Osteoblast (primary cell): ENCODE measurements at places on chromosomes 11 and 22. TPM values are rescaled to one million over a fixed set of nuclear protein-coding genes. Genes with fewer than 3 reads are reported as not detected.

Gene SLC1A2
- 0.72 and 1.5 TPM in 2 replicates for total RNA-seq

GRCh38 chr22:16866167-16866566 is 41.0 kb upstream of the XKR3 start:
- DNase-seq: no peak

GRCh38 chr11:11806074-11806473 is 35.7 kb upstream of the USP47 start:
- DNase-seq: no peak

Gene DERL3
- total RNA-seq: 0.36 and 0.59 TPM in 2 replicates

GRCh38 chr11:2777871-2778629 is 78.3 kb upstream of the KCNQ1OT1 start:
- peak; percentile 52 for DNase-seq

DNA sequence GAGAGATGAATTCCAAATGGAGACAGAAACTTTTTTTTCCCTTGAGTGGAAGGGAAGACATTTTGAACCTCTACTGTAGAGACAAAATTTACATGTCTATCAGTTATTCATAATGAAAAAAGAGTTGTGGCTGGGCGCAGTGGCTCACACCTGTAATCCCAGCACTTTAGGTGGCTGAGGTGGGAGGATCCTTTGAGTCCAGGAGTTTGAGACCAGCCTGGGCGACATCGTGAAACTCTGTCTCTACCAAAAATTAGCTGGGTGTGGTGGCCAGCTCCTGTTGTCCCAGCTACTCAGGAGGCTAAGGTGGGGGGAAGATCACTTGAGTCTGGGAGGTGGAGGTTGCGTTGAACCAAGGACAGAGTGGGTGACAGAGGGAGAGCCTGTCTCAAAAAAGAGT is 4.1 kb downstream of the EED start:
- DNase-seq: no peak

Gene SLC35F2
- total RNA-seq: 5.4 and 6.2 TPM in 2 replicates

DNA sequence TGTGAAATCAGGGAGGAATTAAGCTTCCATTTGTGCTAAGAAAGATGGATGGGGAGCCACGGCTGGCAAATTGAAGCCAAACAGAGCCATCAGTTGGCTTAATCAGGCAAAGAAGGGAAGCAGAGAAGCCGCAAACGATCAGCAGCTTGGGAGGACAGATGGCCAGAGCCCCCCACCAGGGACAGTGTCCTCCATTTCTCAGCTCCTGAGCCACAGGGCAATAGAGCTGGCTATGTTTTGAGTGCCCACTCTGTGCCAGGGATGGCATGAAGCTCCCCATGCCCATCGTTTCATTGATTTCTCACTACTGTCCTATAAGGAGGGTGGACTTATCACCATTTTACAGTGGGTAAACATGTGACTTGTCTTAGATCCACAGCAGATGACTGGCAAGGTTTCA is 126.3 kb upstream of the ASPHD2 start:
- no peak for DNase-seq

GRCh38 chr11:8100605-8101004 is 19.6 kb downstream of the TUB start:
- DNase-seq: no peak

GRCh38 chr11:8092587-8093424 is 11.8 kb downstream of the TUB start:
- peak; percentile 99 for DNase-seq

DNA sequence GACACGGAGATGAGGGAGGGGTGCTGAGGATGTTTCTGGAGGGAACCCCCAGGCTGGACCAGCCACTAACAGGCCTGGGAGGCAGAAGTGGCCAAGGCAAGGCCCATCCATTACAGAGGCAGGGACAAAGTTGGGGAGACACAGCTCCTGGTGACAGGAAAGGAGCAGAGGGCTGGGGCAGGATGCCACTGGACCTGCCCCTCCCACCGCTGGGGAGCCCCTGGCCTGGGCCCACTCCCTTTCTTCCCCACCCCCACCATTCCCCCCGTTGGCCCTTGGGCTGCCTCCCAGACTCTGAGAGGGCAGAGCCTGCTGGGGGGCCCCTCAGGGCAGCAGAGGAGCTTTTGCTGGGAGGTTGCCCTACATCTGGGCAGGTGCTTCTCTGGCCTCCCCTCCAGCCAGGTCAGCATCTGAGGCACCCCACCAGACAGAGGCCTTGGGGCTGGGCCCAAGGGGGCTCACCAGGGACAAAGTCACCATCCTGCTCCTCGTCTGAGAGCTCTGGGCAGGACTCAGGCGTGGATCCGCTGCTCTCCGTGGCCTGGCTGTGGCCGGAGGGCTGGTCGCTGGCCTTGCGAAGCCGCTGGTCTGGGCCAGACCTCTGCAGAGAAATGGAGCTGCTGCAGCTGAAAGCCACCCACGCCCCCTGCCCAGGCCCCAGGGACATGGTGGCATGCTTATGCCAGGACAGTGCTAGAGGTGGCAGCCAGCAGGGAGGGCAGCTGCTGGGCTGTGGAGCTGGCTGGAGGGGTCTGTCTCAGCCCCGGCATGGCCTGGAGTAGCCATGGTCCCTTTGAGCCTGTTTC is 33.1 kb upstream of the CARS1 start:
- peak; percentile 35 for DNase-seq

Gene NLRP6
- total RNA-seq: not detected in 2 replicates

Gene PIK3C2A
- total RNA-seq: 72.5 and 73.1 TPM in 2 replicates

Gene CCDC90B
- 60.8 and 63.6 TPM in 2 replicates for total RNA-seq

GRCh38 chr11:62980133-62980760 is 4.5 kb downstream of the SLC22A6 start:
- DNase-seq: no peak

DNA sequence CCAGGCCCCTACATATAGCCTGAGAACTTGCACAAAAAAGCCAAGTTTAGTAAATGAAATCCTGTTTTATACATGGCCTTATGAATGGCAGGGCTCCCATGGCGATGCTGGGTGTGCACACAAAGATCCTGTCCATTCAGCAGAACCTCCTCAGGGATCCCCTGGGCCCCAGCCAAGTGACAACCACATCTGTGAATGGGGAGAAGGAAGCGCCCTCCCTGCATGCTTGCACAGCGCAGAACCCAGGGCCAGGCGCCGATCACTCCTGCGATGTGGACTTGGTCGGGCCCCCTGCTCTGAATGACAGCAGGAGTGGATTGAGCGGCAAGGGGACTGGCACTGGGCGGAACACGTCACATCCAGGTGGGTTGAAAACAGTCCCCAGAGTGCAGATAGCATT is 4.5 kb upstream of the CDC42EP2 start:
- DNase-seq: peak; percentile 68

Gene RHOD
- total RNA-seq: 26.8 and 27.5 TPM in 2 replicates

Gene OR6T1
- total RNA-seq: not detected in 2 replicates

DNA sequence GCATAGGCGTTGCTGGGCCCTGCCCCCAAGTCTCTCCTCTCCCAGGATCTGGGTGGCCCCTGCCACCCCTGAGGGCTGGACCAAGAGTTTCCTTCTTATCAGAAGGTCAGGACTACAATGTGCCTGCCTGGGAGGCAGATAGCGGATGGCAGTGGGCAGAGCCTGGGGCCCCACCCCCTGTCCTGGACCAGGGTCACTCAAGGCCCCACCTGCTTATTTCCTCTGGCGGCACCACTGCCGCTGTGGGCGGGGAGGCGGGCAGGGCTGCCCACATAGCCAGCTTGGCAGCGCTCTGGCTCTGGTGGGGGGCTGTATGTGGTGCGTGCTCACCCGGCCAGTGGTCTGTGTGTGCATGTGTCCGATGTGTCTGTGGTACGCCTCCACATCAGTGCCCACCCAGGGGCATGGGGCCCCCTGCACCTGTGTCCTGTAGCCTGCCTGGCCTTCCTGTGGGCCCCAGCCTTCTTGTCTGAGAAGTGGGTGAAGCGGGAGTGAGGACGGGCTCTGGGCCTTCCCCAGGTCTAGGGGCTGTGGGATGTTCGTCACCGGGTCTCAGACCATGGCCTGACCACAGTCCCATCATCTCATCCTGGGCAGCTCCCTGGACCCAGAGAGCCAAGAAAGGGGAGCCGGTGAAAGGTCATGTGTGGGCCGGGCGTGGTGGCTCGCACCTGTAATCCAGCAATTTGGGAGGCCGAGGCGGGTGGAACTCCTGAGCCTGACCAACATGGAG is 3.0 kb downstream of the GAS2L1 start:
- DNase-seq: peak; percentile 77

DNA sequence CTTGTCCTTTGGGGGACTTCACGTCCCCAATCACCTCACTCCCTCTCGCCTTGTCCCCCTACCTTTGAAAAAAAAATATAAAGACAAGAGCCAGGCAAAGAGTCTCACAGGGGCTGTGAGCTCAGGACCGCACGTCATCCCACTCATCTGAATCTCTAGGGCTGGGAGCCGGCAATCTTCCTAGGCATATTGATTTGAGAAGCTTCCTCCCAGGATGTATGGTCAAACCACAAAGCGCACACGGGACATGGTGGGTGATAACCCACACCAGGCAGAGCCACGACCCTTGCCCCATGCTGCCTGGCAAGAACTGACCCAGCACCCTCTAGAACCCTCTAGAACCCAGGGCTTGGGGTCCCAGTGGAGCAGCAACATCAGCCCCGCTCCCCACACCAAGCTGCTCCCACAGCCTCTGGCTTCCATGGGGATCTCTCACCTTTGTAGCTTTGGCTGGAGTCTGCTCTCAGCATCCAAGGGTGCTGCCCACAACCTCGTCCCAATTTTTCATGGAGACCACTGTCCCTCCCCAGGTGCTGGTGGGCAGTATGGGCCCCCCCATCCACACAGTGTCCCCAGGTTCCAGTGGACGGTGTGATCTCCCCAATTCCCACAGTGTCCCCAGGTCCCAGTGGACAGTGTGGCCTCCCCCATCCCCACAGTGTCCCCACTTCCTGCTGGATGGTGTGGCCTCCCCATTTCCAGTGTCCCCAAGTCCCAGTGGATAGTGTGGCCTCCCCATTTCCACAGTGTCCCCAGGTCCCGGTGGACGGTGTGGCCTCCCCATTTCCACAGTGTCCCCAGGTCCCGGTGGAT is 85.2 kb upstream of the FGF3 start:
- peak; percentile 25 for DNase-seq

Gene THY1
- total RNA-seq: 308 and 400 TPM in 2 replicates

GRCh38 chr11:93540896-93541553 is 2.2 kb downstream of the SMCO4 start:
- no peak for DNase-seq

DNA sequence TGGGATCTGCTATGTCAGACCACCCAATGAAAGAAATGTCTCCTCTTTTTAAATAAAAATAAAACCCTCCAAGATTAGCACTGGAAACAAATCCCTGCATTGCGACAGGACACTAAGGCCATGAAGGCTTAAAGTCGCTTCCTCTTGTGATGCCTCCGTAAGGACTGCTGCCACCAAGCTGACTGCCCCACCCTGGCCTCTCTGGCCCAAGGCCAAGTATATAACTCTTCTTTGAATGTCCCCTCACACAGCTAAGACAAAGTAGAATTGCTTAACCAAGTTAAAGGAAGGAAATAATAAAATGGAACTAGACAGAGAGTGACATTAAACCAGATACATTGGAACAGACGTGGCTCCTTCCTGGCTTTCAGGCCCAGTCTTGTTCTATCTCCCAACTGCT is 7.5 kb upstream of the NRGN start:
- no peak for DNase-seq

DNA sequence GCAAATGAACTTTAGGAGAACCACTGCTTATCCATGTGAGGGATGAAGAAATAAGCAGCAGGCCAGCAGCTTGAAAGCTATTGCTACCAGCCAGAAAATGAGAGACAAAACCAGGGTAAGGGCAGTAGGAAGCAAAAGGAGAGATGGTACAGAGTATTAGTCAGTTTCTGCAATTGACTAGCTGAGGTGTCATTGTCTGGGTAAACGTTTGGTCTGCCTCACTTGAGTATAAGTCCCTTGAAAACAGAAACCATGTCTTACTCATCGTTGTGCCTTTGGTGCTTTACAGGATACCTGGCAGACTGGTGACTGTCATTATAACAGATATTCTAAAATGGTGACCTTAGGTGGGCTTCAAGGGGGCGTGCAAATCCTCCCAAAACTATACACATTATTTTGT is 63.9 kb upstream of the USP47 start:
- no peak for DNase-seq
